NB4 (cell line): ENCODE measurements at places on chromosomes 11 and 22.

DNA sequence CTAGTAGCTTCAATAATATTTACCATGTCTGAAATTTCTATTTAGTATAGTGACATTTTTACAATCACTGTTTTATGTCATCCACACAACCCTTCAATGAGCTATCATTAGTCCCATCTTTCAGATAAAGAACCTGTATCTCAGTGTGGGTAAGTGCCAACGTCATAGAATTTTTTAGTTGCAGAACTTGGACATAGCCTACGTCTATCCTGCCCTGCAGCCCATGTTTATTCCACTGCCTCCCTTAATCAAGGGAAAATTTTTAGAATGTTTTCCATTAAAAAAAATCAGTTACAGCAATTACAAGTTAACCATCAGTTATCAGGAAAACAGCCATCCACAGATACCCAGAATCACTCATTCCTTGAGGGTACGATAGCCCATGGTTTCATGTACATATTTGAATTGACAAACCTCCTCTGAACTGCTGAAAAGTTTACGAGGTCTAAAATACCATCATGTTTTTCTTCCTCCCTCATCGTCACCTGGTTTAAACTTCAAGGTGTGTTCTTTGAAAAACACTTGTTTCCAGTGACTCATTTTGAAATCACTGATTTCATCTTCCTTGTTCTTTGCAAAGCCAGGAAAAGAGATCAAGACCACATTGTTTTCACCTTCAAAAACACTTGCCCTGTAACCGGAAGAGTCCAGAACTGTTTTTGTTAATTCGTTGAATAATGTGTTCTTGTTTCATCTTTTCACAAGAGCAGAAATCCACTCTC, 100.9 kb downstream of the FAM76B start:
- no peak for DNase-seq

GRCh38 chr22:40668611-40669411, 10.5 kb upstream of the MCHR1 start:
- no peak for DNase-seq

DNA sequence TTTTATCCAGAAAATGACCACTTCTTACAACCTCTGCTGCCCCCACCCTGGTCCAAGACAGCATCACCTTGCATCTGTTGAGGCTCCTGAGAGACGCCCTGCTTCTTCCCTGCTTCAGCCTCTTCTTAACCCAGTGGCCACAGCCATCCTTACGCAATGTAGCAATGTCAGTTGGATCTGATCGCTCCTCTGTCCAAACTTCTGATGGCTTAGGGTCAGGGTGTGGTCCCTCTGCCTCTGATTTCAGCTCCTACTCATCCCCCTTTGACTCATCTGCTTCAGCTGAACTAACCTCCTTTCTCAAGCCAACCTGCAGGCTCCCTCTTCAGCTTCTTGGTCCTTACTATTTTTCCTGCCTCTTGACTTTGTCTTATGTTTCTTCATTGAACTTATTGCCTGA, 280.8 kb downstream of the KIRREL3 start:
- DNase-seq = no peak

GRCh38 chr11:46380340-46381047, 975 bp upstream of the MDK start:
- DNase-seq = peak; percentile 75

DNA sequence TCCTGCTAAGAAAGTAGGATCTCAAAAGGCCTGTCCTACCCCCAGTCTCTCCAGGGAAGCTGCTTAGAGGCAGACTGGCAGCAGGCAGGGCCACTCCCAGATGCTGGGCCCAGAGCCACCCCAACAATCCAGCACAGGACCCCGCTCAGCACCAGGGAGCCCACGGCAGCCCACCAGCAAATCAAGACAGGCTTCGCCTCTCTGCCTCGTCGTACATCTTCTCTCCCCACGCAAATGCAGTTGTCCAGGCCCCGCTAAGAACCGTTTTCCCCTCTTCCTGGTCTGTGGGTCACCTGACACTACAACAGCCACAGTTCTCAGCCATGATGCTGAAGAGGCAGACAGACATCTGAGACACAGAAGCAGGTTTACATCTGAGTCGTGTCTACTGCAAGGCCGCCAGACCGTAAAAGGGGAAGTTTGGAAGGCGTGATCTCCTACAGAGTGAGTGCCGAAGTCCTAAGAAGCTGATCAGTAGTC, 51.1 kb downstream of the IGSF9B start:
- peak; percentile 25 for DNase-seq

DNA sequence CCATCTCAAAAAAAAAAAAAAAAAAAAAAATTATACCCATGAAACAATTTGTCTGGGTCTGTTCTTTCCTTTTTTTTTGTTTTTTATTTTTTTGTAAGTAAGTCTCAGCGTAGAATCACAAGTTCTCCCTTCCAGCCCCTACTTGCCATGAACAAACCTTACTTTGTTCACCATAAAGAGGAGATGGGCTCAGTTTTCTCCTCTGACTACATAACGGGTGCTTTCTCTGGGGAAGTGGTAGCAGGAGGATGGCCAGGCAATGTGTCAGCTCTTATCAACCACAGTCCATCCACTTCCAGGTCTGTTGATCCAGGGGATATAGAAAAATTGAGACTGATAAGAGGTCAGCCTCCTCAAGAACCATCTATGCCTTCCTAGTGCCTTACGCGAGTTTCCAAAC, 11.0 kb downstream of the ASCC2 start:
- DNase-seq = no peak

- DNase-seq = no peak
Measured at GRCh38 chr11:56890584-56891305, 98.0 kb upstream of the OR5AK2 start.

GRCh38 chr11:124751391-124751740, 689 bp downstream of the VSIG2 start:
- DNase-seq = no peak

DNA sequence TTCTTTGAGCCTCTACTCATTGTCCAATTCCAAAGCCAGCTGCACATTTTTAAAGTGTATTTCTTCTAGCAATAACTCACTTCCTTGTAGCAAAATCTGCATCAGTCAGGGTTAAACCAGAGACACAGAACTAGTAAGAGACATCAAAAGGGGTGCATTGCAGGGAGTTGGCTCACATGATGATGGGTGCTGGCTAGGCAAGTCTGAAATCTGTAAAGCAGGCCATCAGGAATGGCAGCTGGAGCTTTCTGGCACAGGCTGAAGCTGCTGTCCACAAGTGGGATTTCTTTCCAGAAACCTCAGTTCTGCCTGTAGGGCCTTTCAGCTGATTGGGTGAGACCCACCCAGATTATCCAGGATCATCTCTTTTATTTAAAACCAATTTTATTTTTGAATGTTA, 698.1 kb downstream of the NTM start:
- DNase-seq = no peak

DNA sequence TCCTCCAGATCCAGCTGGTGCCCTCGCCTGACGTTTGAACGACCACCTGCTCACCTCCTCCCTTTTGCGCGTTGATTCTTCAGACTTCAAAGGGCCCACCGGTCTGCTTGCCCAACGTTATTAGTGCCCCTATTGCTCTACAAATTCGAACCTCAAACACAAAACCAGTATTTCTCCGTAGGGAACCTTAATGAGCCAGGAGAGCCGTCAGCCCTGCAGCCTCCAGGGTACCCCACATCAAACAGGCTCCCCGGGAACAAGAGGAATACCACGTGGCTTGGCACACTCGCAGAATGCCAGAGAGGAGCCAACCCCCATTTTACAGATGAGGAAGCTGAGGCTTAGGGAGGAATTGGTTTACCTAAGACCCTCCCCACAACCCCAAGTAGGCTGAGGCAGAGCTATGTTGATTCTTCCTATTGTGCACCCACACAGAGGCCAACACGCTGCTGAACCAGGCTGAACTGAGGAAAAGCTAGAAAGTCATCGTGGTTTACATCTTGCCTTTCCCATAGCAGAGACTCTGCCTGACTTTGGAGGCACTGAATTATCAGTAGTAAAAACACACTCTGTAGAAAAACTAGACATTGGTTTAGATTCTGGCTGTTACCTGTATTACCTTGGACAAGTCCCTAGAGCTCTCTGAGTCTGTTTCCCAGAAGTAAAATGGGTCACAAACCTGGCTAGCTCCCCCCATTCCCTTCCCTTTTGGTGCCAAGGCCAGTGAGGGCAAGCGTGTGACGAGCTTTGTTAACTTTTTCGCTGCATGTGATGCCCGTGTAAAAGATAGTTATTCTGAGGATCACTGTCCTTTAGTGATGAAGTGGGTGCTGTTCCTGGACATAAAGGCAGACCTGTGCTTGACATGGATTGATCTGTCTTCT, 764 bp downstream of the TKFC start:
- DNase-seq = peak; percentile 75

DNA sequence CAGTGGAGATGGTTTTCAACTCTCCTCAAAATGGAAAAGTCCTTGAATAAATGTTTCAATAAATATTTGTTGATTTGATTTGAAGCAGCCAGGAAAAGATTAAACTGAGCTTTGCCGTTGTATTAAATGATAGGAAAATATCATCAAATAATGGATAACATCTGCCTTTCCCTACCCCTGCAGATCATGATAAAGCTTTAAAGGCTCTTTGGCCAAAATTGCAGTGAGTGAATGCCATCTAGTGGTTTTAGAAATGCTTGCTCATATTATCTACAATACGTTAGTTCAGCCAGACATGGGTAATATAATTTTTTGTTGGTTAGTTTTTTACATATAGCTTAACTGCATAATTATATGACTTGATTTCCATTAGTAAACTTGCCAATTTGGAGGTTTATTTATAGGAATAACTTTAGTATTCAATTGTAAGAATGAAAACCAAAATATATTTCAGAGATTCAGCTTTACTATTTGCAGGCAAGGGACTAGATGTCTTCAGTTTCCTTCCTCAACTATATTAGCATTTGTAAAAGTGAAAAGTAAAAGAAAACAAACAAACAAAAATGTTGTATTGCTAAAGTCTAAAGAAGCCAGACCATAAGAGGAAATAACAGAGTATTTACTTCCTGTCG, 159.2 kb downstream of the MSANTD4 start:
- peak; percentile 60 for DNase-seq

DNA sequence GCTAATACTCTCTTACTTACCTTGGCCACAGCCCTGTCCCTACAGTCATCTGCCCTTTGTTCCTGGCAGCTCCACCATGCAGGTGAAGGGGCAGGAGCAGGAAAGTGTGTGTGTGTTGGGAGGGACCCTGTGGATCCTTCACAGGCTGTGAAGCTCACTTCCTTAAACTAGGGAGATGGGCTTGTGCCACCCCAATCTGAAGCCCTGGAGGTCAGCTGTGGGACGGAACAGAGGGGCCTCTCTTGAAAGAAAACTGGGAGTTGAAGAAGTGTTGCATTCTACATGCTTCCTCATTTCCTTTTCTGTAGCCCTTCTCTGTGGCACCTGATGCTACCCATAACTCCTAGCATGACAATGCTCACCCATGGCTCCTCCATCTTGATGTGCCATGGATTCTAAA, 11.7 kb downstream of the FADS1 start:
- peak; percentile 38 for DNase-seq

- DNase-seq = peak; percentile 34
Measured at GRCh38 chr11:116240710-116241109, 532.1 kb downstream of the BUD13 start.

DNA sequence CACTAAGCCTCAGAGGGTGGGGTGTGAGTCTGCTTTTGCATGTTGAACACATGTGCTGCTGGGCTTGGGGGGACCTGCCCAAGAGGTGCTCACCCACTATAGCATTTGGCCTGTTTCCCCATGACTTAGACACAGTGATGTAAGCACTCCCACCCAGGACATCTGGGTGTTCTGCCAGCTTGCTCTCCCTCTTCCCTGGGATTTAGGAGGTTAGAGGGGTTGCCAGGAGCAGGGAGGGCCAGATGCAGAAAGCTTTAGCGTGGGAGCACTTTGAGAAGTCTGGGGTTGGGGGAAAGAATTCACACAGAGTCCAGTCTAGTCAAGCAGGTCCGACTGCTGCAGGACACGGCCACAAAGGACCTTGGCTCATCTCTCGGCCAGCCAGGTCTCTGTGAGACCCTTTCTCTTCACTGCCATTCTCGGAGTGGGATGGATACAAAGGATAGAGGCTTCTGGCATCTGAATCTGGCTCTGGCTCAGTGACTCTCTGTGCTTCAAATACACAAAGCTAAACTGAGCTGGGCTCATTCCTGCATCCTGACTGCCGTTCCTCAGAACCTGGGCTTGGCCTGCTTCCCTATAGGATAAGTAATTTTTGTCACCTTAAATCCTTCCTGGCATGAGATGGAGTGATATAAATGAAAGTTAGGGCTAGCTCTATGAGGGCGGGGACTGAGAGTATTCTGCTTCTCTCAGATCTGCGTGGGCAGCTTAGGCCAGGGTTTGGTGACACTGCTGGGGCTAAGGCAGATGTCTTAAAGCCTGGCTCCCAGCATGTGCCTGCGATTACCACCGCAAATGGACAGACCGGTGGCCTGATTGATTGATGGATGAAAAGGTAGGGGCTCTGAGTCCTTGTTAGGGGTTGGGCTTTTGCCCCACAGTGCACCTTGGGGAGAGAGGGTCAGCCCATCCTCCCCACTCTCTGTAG, 14.5 kb downstream of the USP2 start:
- DNase-seq = no peak

DNA sequence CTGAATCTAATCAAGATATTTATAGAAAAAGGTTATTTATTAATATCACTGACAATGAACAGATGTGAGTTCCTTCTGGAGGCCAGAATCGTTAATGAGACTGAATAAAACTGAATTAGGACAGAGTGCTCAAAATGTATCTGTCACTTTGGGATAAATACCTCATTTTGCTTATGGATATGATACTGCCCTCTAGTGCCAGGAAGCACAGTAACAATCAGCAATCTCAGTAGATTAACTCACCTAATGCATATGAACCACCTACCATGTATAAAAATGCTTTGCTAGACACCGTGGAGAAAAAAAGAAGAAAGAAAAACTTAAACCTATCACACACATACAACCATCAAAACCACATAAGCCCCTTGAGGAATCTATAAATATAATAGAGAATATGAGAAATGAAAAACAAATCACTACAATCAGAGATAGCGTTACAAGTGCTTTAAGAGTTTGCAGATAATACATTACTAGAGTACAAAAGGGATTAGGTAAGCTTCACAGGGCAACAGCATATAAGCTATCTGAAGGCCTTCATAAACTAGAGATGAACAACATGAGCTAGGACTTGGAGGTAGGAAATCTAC, 117.4 kb downstream of the SGSM3 start:
- peak; percentile 52 for DNase-seq

GRCh38 chr11:62433904-62434276, 15.1 kb downstream of the SCGB1A1 start:
- no peak for DNase-seq
